Renal cortical epithelial cell (primary cell): ENCODE measurements at places on chromosomes 11 and 22. TPM values are rescaled to one million over a fixed set of nuclear protein-coding genes. Genes with fewer than 3 reads are reported as not detected.

DNA sequence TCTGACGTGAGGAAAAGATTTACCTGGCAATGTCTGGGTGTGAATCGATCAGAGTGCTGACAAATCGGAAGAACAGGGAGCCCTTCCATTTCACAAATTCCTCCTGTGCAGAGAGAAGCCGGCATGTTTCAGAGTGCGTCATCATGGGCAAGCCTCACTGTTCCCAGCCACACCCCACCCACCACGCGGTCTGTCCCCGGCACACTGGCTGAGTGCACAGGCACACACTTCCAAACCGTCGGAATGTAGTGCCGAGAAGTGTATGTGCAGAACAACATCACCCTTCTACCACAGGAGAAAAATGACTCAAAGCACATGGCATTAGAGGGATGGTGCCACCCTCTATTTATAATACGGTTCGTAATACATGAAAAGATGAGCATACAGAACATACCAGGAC lies 47.5 kb downstream of the NCAPD3 start:
- DNase-seq, result no peak

- DNase-seq, result no peak
These were observed 82.4 kb upstream of the VPREB1 start for GRCh38 chr22:22161924-22162851.

- DNase-seq, result no peak
These were observed 679.4 kb upstream of the KIRREL3 start for GRCh38 chr11:127679816-127680545.

GRCh38 chr22:44091021-44091721 lies 67.1 kb downstream of the PARVB start:
- no peak for DNase-seq

DNA sequence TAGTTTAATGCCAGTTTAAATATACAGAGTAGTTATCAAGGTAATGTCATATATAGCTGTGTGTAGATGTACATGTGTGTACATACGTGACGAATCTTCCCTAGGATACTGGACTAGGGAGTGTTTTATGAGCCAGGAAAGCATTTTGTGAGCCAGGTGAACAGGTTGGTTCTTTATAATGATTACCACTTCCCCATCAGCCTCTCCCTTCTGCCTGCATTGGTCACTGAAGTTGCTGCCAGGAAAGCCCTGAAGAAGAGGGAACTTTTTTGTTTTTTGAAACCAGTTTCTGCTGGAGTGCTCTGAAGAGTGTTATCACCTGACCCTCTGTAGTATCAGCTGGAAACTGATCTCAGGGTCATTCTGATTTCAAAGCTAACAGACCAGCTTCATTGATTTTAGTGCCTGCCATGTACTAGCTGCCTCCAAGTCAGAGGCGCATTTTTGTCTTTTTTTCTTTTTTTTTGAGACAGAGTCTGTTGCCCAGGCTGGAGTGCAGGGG lies 14.2 kb upstream of the ST14 start:
- peak; percentile 9 for DNase-seq

- peak; percentile 29 for DNase-seq
These were observed 65.2 kb downstream of the CSTPP1 start for GRCh38 chr11:47001781-47002181.

GRCh38 chr11:60125956-60126585 lies 37.6 kb downstream of the MS4A2 start:
- DNase-seq, result peak; percentile 84

- no peak for DNase-seq
These were observed 181.4 kb downstream of the ETS1 start for GRCh38 chr11:128405714-128406662.

- peak; percentile 9 for DNase-seq
These were observed 203.7 kb downstream of the NELL1 start for GRCh38 chr11:20873054-20873453.

- DNase-seq, result no peak
These were observed 4.0 kb upstream of the ALX4 start for GRCh38 chr11:44313761-44314489.

DNA sequence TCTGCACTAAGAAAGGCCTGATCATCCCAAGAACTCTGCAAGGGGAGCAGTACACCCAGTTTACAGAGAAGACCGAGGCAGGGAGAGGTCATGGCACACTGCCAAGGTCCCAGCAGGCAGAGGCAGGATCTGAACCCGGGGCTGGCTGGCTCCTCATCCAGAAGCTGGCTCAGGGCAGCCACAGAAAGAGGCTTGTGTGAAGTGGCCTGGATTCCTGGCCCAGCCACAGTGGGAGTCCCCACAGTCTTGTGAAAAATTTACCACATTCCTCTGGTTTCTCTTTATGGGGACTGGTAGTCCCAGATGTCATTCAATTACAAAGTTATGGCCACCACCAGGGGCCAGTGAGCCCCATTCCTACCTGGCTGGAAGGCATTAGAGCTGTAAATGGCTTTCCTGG lies 440.5 kb downstream of the MIAT start:
- peak; percentile 38 for DNase-seq

- DNase-seq, result no peak
These were observed 114.2 kb downstream of the CACNA1I start for GRCh38 chr22:39684702-39685281.

DNA sequence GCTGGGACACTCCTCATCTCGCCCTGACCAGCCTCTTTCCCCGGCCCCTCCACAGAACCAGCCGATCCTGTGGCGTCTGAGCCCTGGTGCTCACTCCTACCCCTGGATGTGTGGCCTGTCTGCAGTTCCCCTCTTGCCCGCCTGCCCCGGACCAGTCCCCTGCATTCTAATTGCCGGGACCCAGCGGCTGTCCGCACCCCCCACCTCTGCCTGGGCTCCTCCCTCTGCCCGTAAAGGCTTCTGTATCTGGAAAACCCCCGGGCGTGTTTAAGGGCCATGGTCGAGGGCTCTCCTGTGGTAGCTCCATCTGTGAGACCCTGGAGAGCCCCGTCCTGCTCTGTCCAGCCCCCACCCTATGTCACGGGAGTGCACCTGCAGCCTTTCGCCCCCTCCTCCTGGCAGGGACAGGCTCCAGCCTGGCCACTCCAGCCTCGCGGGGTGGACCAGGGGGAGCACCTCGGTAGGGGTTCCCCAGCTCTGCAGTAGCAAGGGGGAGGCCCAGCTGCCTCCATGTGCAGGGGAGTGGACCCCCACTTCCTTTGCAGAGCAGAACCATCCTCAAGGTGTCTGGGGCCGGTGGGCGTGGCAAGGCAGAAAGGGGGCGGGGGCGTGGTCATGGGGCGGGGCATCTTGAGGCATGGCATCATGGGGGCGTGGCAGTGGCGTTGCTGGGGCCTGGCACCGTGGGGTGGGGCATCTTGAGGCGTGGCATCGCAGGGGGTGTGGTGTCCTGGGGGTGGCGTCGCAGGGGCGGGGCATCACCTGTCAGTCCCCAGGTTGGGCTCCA lies 430.4 kb downstream of the TBC1D22A start:
- DNase-seq, result no peak

- DNase-seq, result no peak
These were observed 20.1 kb upstream of the SYTL2 start for GRCh38 chr11:85831050-85831449.

DNA sequence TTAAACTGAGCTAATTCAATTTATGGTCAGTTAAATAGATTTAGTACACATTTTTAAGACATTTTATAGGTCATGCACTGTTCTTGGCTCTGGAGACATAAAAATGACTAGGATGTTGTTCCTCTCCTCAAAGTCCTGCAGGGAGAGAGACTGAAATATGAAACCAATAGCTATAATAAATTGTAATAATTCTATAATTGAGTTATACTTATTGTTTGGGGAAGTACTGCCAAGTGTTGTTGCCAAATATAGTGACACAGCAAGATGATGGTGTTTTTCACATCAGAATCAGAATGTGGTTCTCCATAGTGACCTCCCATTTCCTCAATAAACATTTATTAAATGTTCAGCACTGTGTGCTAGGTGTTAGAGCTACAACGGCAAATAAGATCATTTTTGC lies 470.6 kb downstream of the NTM start:
- DNase-seq, result no peak

GRCh38 chr11:92152245-92152644 lies 72.4 kb upstream of the FAT3 start:
- DNase-seq, result no peak

- DNase-seq, result no peak
These were observed 19.2 kb upstream of the CASP12 start for GRCh38 chr11:104917271-104918112.

DNA sequence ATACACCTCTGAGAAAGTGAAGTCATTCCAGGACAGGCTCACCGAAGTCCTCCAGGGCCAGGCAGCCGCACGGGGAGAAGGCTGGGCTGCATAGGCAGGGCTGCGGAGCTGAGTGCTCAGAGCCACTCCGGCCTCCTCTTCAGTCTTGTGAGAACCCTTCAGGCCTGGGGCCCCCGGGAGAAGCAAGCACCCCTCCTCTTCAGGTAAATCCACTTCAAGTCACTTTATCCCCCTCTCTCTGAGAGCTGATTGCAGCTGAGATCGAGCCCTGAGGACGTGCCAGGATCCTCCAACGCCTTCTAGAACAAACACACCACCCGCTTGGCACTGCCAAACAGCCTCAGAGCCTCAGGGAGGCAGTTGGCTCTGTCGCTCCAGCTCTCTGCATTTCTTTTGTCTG lies 1526.3 kb downstream of the BRD1 start:
- no peak for DNase-seq

DNA sequence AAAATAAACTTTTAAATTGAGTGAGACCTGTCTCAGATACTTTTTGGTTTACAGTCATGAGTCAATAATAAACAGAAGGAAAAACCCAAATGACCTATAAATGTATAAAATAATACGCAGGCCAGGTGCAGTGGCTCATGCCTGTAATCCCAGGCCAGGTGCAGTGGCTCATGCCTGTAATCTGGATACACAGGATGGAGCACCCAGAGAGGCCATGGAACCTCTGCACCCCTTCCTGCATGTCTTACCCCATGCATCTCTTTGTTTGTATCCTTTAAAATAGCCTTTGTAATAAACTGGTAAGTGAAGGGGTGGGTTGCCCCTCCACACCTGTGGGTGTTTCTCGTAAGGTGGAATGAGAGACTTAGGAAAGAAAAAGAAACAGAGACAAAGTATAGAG lies 8.9 kb upstream of the PLAAT4 start:
- no peak for DNase-seq

DNA sequence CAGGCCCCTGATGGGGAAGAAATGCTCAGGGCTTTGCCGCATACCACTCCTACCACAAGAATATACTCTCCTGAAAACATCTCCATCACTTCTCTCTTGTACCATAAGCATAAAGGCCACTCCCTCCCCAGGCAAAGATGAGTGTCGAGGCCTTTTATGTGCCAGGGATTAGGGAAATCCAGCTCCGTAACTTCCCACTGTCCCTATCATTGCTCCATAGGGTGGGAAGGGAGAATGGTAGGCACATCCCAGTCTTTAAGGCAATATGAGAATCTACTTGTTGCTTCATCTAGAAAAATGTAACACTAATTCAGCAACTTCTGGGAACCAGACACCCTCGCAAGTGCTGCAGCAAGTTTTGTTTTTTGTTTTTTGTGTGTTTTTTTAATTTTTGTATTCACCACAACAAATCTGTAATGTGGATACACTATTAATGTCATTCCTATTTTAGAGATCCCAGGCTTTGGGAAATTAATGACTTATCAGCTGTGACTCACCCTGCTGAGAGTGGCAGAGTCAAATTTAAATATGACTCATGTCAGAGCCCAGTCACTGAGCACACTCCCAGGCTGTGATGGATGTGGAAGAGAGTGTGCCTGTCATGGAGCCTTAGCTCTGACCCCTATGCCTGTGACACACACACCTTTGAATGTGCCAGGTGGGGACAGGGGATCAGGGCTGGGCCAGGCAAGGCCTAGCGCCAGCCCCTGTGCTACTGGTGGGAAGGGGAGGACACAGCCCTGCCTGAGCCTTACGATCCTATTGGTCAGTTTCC lies 23.4 kb downstream of the PANX1 start:
- DNase-seq, result peak; percentile 92

GRCh38 chr11:119248750-119249670 lies 42.9 kb downstream of the CBL start:
- no peak for DNase-seq

GRCh38 chr11:112477581-112478317 lies 217.1 kb upstream of the PLET1 start:
- peak; percentile 48 for DNase-seq

- DNase-seq, result no peak
These were observed 14.3 kb downstream of the CARD10 start for GRCh38 chr22:37504964-37505363.

- no peak for DNase-seq
These were observed 77.4 kb upstream of the SHANK2 start for GRCh38 chr11:71329786-71330185.

DNA sequence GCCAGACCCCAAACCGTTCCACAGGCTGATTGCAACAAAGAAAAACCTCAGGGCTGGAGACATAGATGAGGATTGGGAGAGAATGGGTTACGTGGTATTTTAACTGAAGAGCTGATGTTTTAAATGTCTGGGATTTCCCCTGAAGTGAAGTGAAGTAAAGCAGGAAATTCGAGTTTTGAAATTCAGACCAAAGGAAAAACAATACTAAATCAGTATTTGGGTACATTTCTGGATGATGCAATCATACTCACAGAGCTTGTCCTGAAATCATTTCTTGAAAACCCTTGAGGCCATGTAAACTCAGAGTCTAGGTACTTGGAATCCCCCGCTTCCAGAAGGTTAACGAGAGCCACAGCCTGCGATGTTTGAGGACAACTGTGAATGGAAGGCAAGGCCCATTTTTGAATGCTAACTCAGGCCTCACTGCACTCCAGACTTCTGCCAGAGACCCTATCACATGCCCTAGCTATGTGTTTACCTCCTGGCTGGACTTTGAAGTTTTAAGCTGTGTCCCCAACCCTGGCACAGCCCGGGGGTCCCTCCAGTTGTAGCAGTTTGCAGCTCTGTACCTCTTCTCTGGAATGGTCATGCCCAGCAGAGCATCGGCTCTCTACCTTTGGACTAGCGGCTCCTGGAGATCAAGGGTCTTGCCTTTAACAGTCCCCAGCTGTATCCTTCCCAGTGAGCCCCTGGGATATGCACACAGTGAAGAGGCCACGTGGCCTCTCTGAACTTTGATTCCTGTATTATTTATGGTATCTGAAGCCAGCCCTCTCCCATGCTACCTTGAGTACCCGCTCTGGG lies 5.4 kb upstream of the FTH1 start:
- DNase-seq, result peak; percentile 99

The CPT1B gene
- total RNA-seq, result 4.0 and 14.6 TPM in 2 replicates

The PUS3 gene
- 15.8 and 23.4 TPM in 2 replicates for total RNA-seq

The YPEL4 gene
- 0.35 TPM in 1 of 2 replicates, not detected in the other for total RNA-seq

The OR52H1 gene
- total RNA-seq, result 0.10 TPM in 1 of 2 replicates, not detected in the other

The OR4D5 gene
- total RNA-seq, result not detected in 2 replicates

The ACCSL gene
- total RNA-seq, result not detected in 2 replicates

The ZPR1 gene
- total RNA-seq, result 54.7 and 58.6 TPM in 2 replicates

The STT3A gene
- total RNA-seq, result 165 and 225 TPM in 2 replicates

The MYOD1 gene
- total RNA-seq, result not detected in 2 replicates

The TIRAP gene
- 1.4 and 5.1 TPM in 2 replicates for total RNA-seq
